Activated CD8-positive, alpha-beta T cell treated with anti-CD3 and anti-CD28 coated beads, Interleukin-2, amount 10 ng/mL, durations not matched to agents 7 days and 5 days (primary cell): ENCODE measurements at places on chromosomes 1 and 21. TPM values are rescaled to one million over a fixed set of nuclear protein-coding genes. Genes with fewer than 3 reads are reported as not detected.

- H3K36me3 ChIP-seq = peaks cover 23% of the 10 kb centered on the region
- DNase-seq = no peak
- H3K27ac ChIP-seq = no peak overlapping the region
- H3K4me3 ChIP-seq = no peak overlapping the region
- peaks cover 2% of the 10 kb centered on the region for H3K4me1 ChIP-seq
- no peaks in the 10 kb centered on the region for H3K27me3 ChIP-seq
Measured at GRCh38 chr21:46206163-46207005, 22.1 kb upstream of the SPATC1L start.

DNA sequence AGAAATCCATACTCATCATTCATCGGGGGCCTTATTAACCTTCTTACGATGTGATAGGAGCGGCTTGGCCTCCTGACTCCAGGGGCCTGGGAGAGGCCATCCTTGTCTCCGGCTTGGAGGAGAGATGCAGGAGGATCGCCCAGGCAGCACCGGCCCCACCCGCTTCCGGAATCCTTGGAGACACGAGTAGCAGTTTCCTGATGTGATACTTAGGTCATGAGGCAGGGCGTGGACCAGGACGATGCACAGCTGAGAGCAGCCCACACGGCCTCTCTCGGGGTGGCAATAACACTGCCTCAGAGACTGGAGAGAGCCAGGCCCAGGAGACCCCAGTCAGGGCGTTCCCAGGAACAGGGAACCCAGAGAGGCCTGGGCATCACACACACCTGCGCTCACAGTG lies 163.6 kb upstream of the ARHGEF16 start:
- no peak for DNase-seq
- H3K36me3 ChIP-seq = no peaks in the 10 kb centered on the region
- no peaks in the 10 kb centered on the region for H3K4me1 ChIP-seq
- no peak overlapping the region for H3K4me3 ChIP-seq
- no peaks in the 10 kb centered on the region for H3K27me3 ChIP-seq

DNA sequence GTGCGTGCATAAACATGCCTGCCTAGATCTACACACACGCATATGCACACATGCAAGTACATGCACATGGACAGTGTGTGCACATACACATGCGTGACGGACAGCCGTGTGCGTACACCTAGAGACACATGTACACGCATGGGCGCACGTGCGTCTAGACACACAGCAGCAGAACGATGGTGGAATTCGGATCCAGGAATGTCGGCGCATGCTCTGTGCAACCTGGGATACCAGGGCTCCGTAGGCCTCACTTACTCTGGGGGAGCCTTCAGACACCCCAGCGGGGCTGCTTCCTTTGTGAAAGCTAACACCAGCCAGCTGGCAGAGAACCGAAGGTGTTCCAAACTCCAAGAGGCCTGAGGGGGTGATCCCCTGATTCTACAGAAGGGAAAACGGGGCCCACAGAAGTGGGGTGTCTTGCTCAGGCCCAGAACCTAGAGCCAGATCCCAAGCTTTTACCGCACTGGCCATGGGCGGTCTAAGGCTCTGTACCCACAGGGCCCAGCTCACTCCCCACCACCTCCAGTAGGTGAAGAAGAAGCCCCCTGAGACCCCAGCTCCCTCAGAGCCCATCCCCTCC lies 27.4 kb upstream of the ARHGEF16 start:
- H3K36me3 ChIP-seq = no peaks in the 10 kb centered on the region
- no peak overlapping the region for H3K27ac ChIP-seq
- no peak for DNase-seq
- H3K4me1 ChIP-seq = no peaks in the 10 kb centered on the region
- no peak overlapping the region for H3K4me3 ChIP-seq

GRCh38 chr21:45383111-45383614 lies 21.8 kb upstream of the COL18A1 start:
- no peaks in the 10 kb centered on the region for H3K4me1 ChIP-seq
- H3K27me3 ChIP-seq = no peaks in the 10 kb centered on the region
- H3K27ac ChIP-seq = no peak overlapping the region
- no peak for DNase-seq
- H3K36me3 ChIP-seq = no peaks in the 10 kb centered on the region

GRCh38 chr1:176567190-176567794 lies 104.3 kb downstream of the PAPPA2 start:
- H3K36me3 ChIP-seq = no peaks in the 10 kb centered on the region
- H3K4me1 ChIP-seq = no peaks in the 10 kb centered on the region
- no peak overlapping the region for H3K4me3 ChIP-seq
- DNase-seq = no peak

Gene FMO5
- 0.50 TPM for total RNA-seq

Gene SHISA4
- 0.55 TPM for total RNA-seq

Gene SUSD4
- 0.23 TPM for total RNA-seq

- H3K4me1 ChIP-seq = peaks cover 45% of the 10 kb centered on the region
- H3K36me3 ChIP-seq = peaks cover 10% of the 10 kb centered on the region
- H3K4me3 ChIP-seq = no peak overlapping the region
- H3K27ac ChIP-seq = no peak overlapping the region
- H3K27me3 ChIP-seq = no peaks in the 10 kb centered on the region
Measured at GRCh38 chr1:91537281-91537986, 36.8 kb downstream of the CDC7 start.

Gene ILDR2
- total RNA-seq = 5.0 TPM

Gene CFAP141
- total RNA-seq = not detected

DNA sequence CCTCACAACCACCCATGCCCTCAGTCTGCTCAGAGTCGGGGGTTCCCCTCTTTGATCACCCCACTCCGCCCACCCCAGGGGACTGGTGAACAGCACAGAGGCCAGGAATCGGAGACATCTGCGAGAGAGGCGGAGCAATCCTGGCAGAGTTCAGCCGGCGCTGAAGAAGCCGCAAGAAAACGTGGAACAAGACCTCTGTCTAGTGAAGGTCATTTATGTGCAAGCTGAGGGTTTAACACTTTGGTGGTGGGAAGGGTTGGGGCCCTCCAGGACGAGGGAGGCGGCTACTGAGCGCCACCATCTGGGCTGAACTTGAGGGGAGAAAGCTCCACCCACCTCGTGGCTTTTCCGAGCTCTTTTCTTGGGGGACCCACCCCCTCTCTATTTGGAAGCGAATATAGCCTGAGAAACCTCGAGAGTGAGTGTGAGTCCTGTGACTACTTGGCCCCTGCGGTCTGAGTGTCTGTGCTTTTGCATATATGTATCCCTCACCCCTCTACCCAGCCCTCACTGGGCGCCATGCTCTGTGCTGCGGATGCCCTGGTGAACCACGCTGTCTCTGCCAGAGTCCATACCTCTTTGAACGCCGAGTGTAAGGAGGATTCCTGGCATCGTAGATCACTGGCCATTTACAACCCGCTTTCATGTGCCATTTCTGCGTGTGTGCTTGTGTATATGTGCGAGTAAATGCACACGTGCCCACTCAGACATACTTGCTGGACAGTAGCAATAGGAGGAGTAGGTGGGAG lies 1.2 kb upstream of the EPHA10 start:
- no peak for DNase-seq
- no peaks in the 10 kb centered on the region for H3K36me3 ChIP-seq
- peaks cover 5% of the 10 kb centered on the region for H3K4me1 ChIP-seq
- H3K27me3 ChIP-seq = peaks cover 66% of the 10 kb centered on the region

Gene CR1
- 0.08 TPM for total RNA-seq

DNA sequence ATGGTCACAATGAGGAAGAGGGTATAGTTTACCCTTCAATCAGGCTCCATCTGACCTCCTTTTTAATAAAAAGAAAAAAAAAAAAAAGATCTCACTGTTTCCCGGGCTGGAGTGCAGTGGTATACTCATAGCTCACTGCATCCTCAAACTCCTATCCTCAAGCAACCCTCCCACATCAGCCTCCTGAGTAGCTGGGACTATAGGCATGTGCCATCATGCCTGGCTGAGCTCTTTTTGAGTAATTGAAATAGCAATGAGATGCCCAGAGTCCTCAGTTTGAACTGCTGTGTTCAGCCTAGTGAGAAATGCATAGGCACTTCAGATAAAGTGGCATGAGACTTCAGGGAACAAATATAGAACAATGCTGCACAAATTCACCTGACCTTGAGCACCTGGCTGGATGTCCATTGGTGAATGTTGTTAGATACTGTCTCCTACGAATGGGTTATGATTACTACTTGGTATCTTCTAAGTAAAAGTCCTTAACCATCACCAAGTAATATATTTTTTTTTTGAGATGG lies 67.6 kb downstream of the NR5A2 start:
- no peak overlapping the region for H3K27ac ChIP-seq
- H3K27me3 ChIP-seq = peaks cover 9% of the 10 kb centered on the region
- no peak overlapping the region for H3K4me3 ChIP-seq
- no peak for DNase-seq

Gene NADK
- total RNA-seq = 82.9 TPM

- no peak overlapping the region for H3K4me3 ChIP-seq
- no peaks in the 10 kb centered on the region for H3K36me3 ChIP-seq
- H3K27me3 ChIP-seq = no peaks in the 10 kb centered on the region
- H3K4me1 ChIP-seq = no peaks in the 10 kb centered on the region
- no peak for DNase-seq
- H3K27ac ChIP-seq = no peak overlapping the region
Measured at GRCh38 chr1:196515904-196516303, 92.3 kb downstream of the KCNT2 start.

Gene FCMR
- total RNA-seq = 56.8 TPM

Gene NFIA
- total RNA-seq = 0.66 TPM

- peaks cover 6% of the 10 kb centered on the region for H3K4me1 ChIP-seq
- DNase-seq = no peak
- no peaks in the 10 kb centered on the region for H3K27me3 ChIP-seq
Measured at GRCh38 chr21:29185172-29185571, 54.7 kb downstream of the MAP3K7CL start.

Gene NPHS2
- total RNA-seq = not detected

Gene PIGV
- total RNA-seq = 20.3 TPM

Gene AVPR1B
- total RNA-seq = not detected

DNA sequence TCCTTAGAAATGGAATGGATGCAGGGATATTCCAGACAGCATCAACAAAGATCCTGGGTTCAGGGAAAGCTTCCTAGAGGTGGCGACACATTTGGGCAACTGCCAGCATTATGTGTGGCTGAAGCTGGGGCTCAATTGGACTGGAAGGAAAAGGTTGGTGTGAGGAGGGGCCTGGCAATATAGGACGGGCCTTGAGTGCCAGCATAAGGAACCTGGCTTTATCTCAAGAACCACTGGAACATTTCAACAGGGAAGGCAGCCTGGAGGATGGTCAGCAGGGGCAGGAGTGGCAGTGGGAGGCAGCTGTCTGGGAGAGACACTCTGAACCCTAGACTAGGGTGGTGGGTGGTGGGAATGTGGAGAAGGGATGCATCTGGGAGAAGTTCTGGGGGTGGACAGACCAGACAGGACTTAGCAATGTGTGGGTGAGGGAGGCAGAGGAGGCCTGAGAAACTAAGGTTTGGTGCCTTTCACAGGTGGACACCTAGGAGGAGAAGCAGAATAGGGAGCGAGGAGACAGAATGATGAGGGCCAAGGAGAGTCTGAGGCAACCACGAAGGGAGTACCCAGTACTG lies 3.5 kb downstream of the SH3BGRL3 start:
- peak overlapping the region; percentile 96 for H3K27ac ChIP-seq
- peaks cover 65% of the 10 kb centered on the region for H3K36me3 ChIP-seq
- H3K27me3 ChIP-seq = no peaks in the 10 kb centered on the region
- DNase-seq = no peak
- H3K4me1 ChIP-seq = peaks cover 86% of the 10 kb centered on the region

GRCh38 chr1:51691920-51692319 lies 75.0 kb downstream of the OSBPL9 start:
- no peak for DNase-seq
- H3K27me3 ChIP-seq = no peaks in the 10 kb centered on the region

- no peak overlapping the region for H3K27ac ChIP-seq
- H3K4me1 ChIP-seq = no peaks in the 10 kb centered on the region
- no peaks in the 10 kb centered on the region for H3K36me3 ChIP-seq
- no peak overlapping the region for H3K4me3 ChIP-seq
- DNase-seq = no peak
- H3K27me3 ChIP-seq = no peaks in the 10 kb centered on the region
Measured at GRCh38 chr1:71193153-71193552, 112.3 kb upstream of the ZRANB2 start.

- no peak for DNase-seq
- no peaks in the 10 kb centered on the region for H3K27me3 ChIP-seq
- H3K36me3 ChIP-seq = no peaks in the 10 kb centered on the region
Measured at GRCh38 chr1:158972841-158973240, 36.9 kb upstream of the IFI16 start.

Gene CFAP298
- total RNA-seq = 38.2 TPM

Gene CHI3L2
- 23.8 TPM for total RNA-seq

GRCh38 chr21:42526379-42526727 lies 12.7 kb downstream of the SLC37A1 start:
- H3K4me3 ChIP-seq = no peak overlapping the region
- H3K27ac ChIP-seq = no peak overlapping the region
- DNase-seq = no peak
- H3K27me3 ChIP-seq = no peaks in the 10 kb centered on the region

Gene BRDT
- not detected for total RNA-seq

DNA sequence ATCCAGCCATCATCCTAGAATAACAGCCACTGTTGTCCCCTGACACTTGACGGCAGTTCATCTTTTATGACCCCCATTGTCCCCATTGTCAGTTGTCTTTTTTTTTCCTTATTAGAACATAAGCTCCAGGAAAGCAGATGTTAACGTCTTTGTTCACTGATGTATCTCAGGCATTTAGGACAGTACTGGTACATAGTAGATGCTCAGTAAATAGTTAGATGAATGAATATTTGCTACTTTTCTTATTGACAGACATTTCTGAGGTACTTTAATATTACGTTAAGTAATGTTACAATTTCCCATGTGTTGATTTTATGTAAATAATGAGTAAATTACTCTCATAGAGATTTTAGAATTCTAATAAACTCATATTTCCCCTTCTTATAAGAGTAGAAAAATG lies 69.5 kb downstream of the ADARB1 start:
- peaks cover 10% of the 10 kb centered on the region for H3K4me1 ChIP-seq
- no peak overlapping the region for H3K27ac ChIP-seq
- no peaks in the 10 kb centered on the region for H3K27me3 ChIP-seq
- H3K4me3 ChIP-seq = no peak overlapping the region
- DNase-seq = no peak
- peaks cover 10% of the 10 kb centered on the region for H3K36me3 ChIP-seq
